DMS 273 treated with DMSO at 0.1 percent for 48 hours (cell line): ENCODE measurements at places on chromosomes 16 and 17.

DNA sequence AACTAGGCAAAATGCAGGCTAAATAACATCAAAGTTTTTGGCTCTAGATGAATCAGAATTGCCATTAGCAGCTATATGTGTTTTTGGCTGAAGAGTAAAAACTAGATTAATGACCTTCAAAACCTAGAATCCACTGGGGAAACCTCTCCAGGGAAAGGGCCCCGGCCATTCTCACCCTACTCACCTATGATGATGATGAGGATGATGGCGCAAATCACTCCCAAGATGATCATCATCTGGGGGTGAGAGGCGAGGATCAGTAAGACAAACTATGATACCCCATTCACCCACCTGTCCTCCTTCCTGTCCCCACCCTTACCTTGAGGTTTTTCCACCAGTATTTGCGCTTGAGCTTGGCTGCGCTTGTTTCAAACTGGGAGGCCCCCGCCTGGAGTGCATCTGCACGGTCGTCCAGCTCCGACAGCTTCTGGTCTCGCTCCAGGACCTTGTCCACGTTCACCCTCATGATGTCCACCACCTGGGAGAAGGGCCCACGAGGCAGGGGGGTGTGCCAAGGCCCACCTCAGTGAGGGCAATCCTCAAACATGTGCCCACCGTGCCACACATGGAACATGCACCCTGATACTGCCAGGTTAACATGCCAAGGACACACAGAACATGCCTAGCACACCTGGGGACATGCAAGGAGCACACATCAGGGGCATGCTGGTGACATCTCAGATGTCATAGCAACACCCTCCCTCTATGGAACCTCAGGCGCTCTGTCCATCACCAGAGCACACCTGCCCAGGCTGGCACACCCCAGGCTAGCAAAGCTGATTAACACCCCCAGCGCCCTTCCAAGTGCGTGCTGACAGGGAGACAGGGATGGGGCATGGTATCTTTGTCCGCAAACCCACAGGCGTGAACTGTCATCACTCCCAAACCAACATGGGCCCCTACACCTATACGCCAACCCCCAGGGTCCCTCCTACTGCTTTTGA, 1.2 kb downstream of the VAMP2 start:
- DNase-seq: no peak

GRCh38 chr17:73561111-73561510, 83.1 kb downstream of the SDK2 start:
- no peak for DNase-seq

GRCh38 chr17:59892251-59892923, 356 bp downstream of the TUBD1 start:
- no peak for DNase-seq

DNA sequence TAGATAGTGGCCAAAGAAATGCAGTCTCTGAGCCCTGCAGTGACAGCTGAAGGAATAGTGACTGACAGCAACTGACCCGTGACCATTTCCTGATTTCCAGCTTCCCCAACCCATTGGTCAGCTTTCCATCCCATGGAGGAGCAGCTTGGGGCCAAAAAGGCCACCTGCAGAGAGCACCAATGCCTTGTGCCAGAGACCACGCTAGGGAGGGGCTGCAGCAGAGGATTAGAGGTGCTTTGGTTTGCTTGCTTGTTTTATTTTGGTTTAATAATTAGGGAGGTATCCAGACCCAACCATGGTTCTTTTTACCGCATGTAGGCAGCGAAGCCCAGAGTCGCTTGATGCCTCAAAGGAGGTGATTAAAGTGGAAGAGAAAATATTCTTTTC, 61.3 kb upstream of the SIAH1 start:
- DNase-seq: no peak

- DNase-seq: peak; percentile 2
These were observed 6.7 kb downstream of the CAMTA2 start for GRCh38 chr17:4980644-4981216.

GRCh38 chr17:77530591-77530990, 389.8 kb downstream of the SEC14L1 start:
- no peak for DNase-seq

- DNase-seq: no peak
These were observed 12.6 kb upstream of the IL21R start for GRCh38 chr16:27389272-27389961.

DNA sequence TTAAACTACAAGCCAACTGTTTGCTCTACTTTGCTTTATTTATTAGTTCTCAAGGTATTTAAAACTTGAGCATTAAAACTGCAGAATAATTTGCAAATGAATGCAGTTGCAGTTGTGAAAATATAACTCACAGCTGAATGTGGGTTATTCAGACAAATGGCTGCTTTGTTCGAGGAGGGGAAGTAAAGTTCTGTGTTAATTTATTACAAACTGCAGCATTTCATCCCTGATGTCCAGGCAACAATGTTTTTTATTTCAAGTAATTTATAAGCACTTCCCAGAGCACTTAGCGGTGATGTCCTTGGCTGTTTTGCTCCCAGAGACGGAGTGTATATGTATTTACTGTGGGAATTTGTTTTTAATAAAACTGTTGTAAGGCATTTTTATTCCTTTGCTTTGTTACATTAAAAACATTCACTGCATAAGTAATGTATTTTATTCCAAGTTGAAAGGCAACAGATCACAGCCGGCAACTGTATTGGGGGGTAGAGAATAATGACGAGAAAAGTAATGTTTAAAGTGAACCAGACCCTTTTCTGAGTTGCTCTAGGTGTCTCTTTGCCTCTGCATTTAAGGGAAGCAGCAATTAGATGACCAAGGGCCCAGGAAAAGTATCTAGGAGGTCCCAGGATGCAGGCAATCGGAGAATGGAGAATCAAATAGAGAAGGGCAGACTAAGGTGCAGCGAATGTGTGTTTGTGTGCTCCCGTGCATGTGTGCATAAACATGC, 291.2 kb upstream of the SALL1 start:
- DNase-seq: no peak

DNA sequence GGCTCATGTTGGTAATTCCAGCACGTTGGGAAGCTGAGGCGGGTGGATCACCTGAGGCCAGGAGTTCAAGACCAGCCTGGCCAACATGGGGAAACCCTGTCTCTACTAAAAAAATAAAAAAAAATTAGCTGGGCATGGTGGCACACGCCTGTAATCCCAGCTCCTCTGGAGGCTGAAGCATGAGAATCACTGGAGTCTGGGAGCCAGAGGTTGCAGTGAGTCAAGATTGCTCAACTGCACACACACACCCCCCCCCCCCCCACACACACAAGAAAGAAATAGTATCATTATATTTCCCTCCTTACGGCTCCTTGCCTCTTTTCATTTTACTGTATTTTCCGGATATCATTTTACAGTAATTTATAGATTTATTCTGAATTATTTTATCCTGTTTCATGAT, 963.1 kb upstream of the GOT2 start:
- DNase-seq: no peak

- DNase-seq: no peak
These were observed 26.6 kb downstream of the UNK start for GRCh38 chr17:75811174-75811573.

DNA sequence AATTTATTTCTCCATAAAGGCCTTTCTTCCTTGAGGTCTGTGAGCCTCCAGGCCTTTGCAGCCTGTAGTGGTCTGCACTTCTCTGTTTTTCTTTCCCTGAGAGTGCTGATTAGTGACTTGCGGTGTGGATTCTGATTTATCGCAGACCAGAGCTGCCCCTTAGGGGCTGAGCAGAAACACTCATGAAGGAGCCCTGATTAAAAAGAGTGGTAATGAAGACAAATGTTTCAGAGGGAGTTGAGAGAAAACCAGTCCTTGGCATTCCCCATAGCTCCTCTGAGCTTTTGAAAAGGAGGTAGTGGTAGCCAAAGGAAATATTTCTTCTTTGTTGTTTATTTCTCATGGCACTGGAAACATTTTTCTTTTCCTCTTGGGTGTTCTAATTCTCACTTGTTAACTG, 268.1 kb upstream of the TBX2 start:
- no peak for DNase-seq

GRCh38 chr16:55045329-55045728, 114.7 kb downstream of the IRX5 start:
- no peak for DNase-seq

- DNase-seq: no peak
These were observed 114.8 kb upstream of the FOXF1 start for GRCh38 chr16:86395477-86395876.

- DNase-seq: no peak
These were observed at the start of gene G6PC1 for GRCh38 chr17:42900460-42901331. Gene G6PC1 (plus strand): TSS chr17:42900799. CDS start chr17:42900877, 78 bp downstream.

DNA sequence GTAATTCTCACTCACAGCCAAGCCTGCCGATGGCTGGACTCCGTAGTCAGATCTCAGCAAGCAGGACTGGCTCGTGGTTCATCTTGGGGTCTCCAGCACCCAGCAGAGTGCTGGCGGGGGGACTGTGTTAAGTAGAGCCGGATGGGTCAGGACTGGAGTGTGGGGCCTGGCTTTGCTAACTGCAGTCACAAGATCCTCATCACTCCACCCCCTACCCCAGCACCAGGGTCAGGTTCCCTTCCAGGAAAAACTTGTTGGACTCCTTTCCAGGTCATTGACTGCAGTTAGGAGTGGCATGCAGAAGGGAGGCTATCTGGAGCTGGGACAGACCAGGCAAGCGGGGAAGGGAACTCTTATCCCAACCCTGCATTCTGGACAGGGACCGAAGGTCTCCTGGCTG, 6.0 kb downstream of the CIITA start:
- no peak for DNase-seq

DNA sequence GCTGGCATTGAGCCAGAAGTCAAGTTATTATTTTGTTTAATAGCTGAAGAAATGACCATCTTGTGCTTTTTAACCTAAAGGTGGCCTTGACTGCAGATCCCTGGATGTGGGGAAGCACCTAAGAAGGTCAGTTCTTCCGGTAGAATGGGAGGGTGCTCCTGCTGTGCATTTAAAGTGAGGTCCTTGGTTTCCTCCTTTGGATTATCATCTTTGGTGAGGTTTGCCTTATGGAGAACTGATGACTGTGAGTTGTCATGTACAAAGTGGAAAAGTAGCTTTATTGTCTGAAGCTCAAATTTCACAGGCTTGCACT, 66.5 kb downstream of the PCTP start:
- DNase-seq: no peak

DNA sequence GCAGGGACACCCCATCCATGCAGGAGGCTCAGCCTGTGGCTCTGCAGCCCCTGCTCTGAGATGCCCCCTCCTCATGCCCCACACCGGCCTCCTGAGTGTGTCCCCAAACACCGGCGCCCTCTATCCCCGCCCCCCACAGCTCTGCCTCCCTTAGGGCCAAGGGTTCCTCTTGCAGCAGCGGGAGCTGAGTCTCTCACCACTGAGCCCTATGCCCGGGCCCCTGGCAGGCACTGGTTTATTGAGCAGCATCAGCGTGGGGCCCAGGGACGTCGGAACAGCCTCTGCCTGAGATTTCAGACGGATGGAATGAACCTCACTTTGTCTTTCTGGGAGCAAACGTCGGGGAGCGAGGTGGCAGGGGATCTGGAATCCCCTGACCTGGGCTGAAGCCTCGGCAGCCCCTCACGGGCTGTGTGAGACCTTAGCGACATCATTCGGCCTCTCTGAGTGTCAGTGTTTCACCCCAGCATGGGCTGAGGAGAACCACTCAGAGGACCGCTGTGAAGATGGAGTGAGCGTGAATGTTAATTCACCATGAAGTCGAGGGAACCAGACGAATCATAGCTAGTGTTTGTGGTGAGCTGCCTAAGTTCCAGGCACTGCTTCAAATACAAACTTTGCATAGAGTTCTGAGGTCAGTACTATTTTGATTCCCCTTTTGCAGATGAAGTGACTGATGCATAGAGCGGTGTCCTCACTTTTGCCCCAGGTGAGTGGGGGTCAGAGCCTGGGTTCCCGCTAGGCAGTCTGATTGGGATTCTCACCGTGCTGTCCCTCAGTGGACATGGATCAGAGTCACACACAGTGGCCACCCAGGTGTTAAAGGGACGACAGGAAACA, 5.3 kb upstream of the C16orf74 start:
- no peak for DNase-seq
